ENCODE measurements at places on chromosomes 16 and 17. TPM values are rescaled to one million over a fixed set of nuclear protein-coding genes. Genes with fewer than 3 reads are reported as not detected.

DNA sequence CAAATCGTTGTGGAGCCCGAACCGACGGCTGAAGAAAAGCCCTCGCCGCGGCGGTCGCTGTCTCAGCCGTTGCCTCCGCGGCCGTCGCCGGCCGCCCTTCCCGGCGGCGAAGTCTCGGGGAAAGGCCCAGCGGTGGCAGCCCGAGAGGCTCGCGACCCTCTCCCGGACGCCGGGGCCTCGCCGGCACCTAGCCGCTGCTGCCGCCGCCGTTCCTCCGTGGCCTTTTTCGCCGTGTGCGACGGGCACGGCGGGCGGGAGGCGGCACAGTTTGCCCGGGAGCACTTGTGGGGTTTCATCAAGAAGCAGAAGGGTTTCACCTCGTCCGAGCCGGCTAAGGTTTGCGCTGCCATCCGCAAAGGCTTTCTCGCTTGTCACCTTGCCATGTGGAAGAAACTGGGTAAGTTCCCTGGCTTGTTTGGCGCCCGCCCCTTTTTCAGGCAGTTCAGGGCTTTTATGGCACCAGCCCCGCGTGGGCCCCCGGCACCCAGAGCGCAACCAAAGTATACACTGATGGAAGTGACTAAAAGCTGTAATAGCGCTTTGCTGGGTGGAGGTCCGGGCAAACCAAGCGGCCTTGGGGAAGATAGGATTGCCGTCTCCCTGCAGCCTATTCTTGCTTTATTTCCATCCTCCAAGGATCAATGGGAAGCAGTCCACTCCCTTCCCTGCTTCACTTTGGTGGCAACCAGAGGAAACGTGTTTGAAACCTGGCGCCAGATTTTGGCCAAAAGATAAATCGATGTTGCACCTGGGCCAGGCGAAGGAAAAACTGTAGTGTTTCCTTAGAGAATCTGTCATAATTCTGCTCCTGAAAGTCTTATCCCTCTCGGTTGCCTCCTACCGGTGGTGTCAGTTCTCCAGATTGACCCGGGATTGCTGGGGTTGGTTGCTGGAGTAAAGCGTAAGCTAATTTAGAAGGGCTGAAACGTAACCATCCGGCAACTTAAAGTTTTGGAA lies 775 bp downstream of the PPM1D start:
- H3K27ac ChIP-seq, result peak overlapping the region; percentile 95
- H3K4me1 ChIP-seq, result peaks cover 29% of the 10 kb centered on the region
- peak; percentile 68 for DNase-seq
- no peaks in the 10 kb centered on the region for H3K27me3 ChIP-seq
- H3K4me3 ChIP-seq, result peak overlapping the region; percentile 97
- no peaks in the 10 kb centered on the region for H3K36me3 ChIP-seq

GRCh38 chr17:8872705-8873435 lies 5.4 kb upstream of the PIK3R6 start:
- no peaks in the 10 kb centered on the region for H3K36me3 ChIP-seq
- no peak for DNase-seq
- no peak overlapping the region for H3K4me3 ChIP-seq
- H3K4me1 ChIP-seq, result no peaks in the 10 kb centered on the region
- peaks cover 4% of the 10 kb centered on the region for H3K27me3 ChIP-seq

- no peak for DNase-seq
- no peak overlapping the region for H3K4me3 ChIP-seq
- H3K4me1 ChIP-seq, result no peaks in the 10 kb centered on the region
Observed at GRCh38 chr16:64171632-64172031, 950.2 kb downstream of the CDH11 start.

DNA sequence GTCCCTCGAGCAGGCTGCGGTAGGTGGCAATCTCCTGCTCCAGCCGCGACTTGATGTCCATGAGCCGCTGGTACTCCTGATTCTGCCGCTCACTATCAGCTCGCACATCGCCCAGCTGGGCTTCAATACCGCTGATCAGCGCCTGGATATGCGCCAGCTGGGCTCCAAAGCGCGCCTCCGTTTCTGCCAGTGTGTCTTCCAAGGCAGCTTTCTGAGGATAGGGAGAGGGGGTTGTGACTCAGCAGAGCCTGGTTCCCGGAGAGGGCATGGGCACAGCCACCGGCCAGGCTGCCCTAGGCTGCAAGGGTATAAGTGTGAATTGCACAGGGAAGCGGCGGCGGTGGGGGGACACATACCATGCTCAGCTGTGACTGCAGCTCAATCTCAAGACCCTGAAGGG lies 4.3 kb downstream of the KRT19 start:
- DNase-seq, result no peak
- no peak overlapping the region for H3K27ac ChIP-seq
- H3K4me3 ChIP-seq, result no peak overlapping the region

DNA sequence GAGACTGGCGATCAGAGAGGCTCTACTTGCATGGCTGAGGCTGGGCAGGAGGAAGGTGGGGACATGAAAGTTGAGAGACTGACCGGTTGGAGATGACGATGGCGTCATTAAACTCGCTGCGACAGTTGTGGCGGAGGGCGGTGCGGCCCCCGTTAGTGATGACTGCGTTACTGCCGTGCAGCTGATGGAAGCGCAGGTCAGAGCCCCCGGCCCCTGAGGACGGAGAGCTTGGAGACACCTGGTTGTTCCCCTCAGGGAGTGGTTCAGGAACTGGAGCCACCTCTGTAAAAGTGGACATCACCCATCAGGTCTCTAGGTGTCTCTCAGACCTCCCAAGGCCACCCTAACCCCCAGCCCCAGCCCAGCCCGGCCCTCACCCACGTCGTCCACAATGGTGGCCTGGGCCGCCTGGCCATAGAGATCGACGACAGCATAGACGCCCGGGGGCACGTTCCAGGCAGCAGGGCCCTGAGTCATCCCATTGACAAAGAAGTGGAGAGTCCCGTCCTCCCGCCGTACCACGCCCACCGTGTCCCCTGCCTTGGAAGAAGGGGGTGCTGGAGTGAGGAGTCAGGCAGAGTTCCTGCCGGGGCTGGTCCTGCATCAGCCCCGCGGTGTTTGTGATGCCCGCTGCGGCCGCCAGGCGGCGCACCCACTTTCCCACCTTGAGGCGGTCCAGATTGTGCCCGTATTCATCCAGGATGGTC lies 5.3 kb downstream of the NEURL4 start:
- no peak overlapping the region for H3K4me3 ChIP-seq
- no peak overlapping the region for H3K27ac ChIP-seq
- DNase-seq, result peak; percentile 78
- H3K36me3 ChIP-seq, result peaks cover 14% of the 10 kb centered on the region

DNA sequence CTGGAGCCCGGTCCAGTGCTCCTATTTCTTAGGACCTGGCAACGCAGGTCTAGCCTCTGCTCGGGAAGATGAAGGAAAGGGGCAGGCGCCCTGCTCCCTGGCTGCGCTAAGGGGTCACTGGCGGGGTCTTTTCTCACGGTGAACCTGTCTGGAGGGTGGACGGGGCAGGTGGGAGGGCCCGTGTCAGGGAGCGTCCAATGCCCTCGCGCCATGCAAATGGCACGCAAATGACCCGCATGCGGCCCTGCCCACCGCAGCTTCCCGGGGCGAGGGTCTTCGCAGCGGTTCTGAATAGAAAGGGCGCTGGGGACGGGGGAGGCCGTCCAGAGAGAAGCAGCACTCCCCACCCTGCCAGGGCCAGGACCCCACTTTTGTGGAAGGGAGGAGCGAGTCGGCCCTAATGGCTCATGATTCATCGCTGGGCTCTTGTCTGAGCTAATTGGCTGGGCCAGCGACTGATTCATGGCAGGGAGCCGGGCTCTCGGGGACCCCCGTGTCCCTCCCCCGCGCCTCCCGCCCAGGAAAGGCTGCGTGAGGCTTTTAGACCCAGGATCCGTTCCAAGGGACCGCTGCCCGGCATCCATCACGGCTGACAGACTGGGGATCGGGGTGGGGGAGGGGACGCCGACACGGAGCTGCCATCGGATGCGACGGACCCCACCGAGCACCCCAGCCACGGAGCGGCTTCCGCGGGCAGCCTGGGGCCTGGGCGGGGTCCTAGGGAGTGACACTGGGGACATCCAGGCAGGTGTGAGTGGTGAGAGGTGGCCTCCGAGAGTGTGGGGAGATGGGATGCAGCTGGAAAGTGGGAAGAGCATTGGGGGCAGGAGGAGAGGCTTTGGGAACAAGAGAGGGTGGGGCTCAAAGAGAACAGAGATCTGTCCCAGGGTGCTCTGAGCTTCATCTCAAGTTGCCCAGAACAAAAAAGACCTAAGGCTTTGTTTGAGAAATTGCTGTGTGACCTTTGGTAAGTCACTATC lies 25.0 kb upstream of the NGFR start:
- peak overlapping the region; percentile 34 for H3K4me3 ChIP-seq
- H3K4me1 ChIP-seq, result peaks cover 20% of the 10 kb centered on the region
- peak; percentile 69 for DNase-seq
- H3K27me3 ChIP-seq, result no peaks in the 10 kb centered on the region
- no peaks in the 10 kb centered on the region for H3K36me3 ChIP-seq
- H3K27ac ChIP-seq, result no peak overlapping the region

GRCh38 chr16:24357511-24357910 lies 101.4 kb downstream of the CACNG3 start:
- DNase-seq, result no peak
- H3K27ac ChIP-seq, result no peak overlapping the region
- H3K4me3 ChIP-seq, result no peak overlapping the region
- no peaks in the 10 kb centered on the region for H3K36me3 ChIP-seq

GRCh38 chr16:2038382-2039231 lies 9.0 kb downstream of the NTHL1 start:
- no peaks in the 10 kb centered on the region for H3K36me3 ChIP-seq
- peaks cover 22% of the 10 kb centered on the region for H3K4me1 ChIP-seq
- no peak for DNase-seq

DNA sequence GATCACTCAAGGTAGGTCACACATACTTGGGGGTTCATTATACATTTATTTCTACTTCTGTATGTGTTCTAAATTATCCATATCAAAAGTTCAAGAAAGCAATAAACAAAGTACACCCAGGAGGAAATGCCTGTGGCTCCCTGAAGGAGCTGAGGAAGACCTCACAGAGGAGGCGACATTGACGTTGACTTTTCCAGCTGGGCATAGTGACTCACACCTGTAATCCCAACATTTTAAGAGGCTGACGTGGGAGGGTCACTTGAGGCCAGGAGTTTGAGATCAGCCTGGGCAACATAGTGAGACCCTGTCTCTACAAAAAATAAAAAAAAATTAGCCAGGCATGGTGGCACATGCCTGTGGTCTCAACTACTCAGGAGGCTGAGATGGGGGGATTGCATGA lies 16.3 kb downstream of the ITGAD start:
- H3K4me1 ChIP-seq, result no peaks in the 10 kb centered on the region
- H3K27ac ChIP-seq, result no peak overlapping the region
- DNase-seq, result no peak
- no peak overlapping the region for H3K4me3 ChIP-seq

DNA sequence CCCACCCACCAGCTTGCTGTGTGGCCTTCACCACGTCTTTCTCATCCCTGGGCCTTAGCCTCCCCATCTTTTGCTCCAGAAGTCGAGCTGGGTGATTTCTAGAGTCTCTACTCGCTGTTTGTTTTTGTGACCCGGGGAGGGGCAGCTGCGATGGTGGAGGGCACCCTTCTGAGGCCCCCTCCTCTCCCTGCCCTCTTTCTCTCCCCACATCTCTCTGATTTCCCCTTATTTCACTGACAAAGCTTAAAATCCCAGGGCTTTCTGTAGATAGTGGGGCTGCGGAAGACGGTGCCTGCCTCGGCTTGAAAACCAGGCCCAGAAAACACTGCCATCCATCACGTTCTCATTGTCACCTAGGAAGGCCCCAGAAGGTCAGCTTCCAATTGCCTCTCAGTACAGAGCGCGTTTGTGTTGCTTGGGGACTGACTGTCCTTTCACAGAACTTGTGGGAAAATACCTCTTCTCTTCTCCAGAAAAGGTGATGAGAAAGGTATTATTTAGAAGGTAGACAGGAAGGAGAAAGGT lies 95.1 kb downstream of the NTN1 start:
- no peaks in the 10 kb centered on the region for H3K36me3 ChIP-seq
- no peak overlapping the region for H3K4me3 ChIP-seq
- no peaks in the 10 kb centered on the region for H3K27me3 ChIP-seq
- no peak overlapping the region for H3K27ac ChIP-seq
- H3K4me1 ChIP-seq, result no peaks in the 10 kb centered on the region
- no peak for DNase-seq

DNA sequence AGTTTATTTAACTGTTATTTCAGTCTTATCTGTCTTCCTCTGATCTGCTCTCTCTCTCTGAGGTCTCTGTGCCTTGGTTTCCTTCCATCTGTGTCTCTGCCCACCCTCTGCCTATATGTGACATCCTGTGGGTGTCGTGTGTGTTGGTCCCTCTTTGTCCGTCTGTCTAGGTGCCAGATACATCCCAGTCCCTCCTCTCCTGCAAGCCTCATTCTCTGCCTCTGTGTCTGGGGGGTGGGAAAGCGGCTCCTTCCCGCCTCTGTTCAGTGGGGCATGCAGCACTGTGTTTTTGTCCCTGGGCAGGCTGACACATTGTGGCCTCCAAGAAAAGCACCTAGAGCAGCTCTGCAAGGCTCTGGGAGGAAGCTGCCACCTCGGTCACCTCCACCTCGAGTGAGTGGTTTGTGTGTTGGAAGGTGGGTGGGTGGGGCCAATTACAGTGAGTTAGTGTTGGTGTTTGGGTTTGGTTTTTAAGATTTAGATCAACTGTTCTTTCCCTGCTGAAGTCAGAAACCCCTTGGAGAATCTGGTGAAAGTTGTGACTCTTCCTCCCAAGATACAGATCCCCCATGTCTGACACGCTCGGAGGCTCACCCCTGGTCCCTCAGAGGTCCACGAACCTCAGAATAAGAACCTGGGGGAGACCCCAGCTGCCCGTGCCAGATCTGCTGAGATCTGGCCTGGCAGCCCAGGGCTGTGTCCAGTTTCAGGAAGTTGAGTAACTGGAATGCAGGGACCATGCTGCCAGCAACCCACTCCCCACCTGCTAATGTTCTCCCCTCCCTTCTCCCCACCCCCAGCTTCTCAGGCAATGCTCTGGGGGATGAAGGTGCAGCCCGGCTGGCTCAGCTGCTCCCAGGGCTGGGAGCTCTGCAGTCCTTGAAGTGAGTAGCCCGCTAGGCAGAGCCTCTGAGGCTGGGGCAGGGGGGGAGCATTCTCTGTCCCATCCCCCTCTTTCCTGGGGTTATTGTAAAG lies 50.9 kb upstream of the CPNE2 start:
- H3K27me3 ChIP-seq, result no peaks in the 10 kb centered on the region
- no peaks in the 10 kb centered on the region for H3K36me3 ChIP-seq
- DNase-seq, result no peak
- no peak overlapping the region for H3K27ac ChIP-seq
- no peaks in the 10 kb centered on the region for H3K4me1 ChIP-seq
- no peak overlapping the region for H3K4me3 ChIP-seq

- H3K4me1 ChIP-seq, result peaks cover 90% of the 10 kb centered on the region
- no peaks in the 10 kb centered on the region for H3K27me3 ChIP-seq
- H3K36me3 ChIP-seq, result no peaks in the 10 kb centered on the region
- peak overlapping the region; percentile 15 for H3K4me3 ChIP-seq
- no peak for DNase-seq
Observed at GRCh38 chr17:45905814-45906213, 11.5 kb downstream of the MAPT start.

DNA sequence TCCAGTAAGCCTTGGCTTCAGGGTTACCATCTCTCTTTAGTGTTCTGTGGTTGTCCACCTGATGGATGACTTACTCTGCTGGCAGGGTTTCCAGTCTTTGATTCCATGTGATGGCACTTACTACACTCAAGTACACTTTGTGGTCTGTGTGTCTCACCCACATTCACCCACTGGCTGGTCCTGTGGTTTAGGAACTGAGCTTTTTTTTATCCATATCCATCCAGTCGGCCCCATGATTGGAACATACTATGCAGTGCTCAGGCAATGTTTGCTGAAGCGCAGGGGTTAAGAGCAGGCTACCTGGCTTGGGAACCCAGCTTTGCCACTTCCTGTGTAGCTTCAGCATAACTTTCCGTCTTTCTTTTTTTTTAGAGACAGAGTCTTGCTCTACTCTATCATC lies 2.8 kb upstream of the FUS start:
- H3K4me3 ChIP-seq, result no peak overlapping the region
- H3K36me3 ChIP-seq, result no peaks in the 10 kb centered on the region
- no peak overlapping the region for H3K27ac ChIP-seq
- DNase-seq, result no peak
- H3K27me3 ChIP-seq, result no peaks in the 10 kb centered on the region

The NUFIP2 gene
- 41.7 TPM for total RNA-seq

The HS3ST4 gene
- not detected for total RNA-seq

Measured in psoas muscle (tissue), 8 donors.